Hepatocyte (in vitro differentiated cells): ENCODE measurements at places on chromosomes 12 and 14. TPM values are rescaled to one million over a fixed set of nuclear protein-coding genes. Genes with fewer than 3 reads are reported as not detected.

The KRT3 gene
- total RNA-seq, result not detected in 2 replicates

The ZBTB25 gene
- total RNA-seq, result 7.2 and 8.4 TPM in 2 replicates

The GLT1D1 gene
- total RNA-seq, result 0.92 and 1.8 TPM in 2 replicates

The SLCO1A2 gene
- total RNA-seq, result 3.9 and 4.1 TPM in 2 replicates

The CDCA3 gene
- total RNA-seq, result 7.5 and 8.5 TPM in 2 replicates

The SPSB2 gene
- total RNA-seq, result 10.8 and 14.1 TPM in 2 replicates

The KRT73 gene
- not detected in 2 replicates for total RNA-seq

The ADAM21 gene
- total RNA-seq, result 0.43 TPM in 1 of 2 replicates, not detected in the other

The GDF3 gene
- not detected in 2 replicates for total RNA-seq

The LMO3 gene
- 13.5 and 22.5 TPM in 2 replicates for total RNA-seq

The EML1 gene
- total RNA-seq, result 31.8 and 31.9 TPM in 2 replicates

The PTHLH gene
- total RNA-seq, result 1.8 and 4.5 TPM in 2 replicates

The TAS2R30 gene
- 5.9 and 6.7 TPM in 2 replicates for total RNA-seq

The ADAMTS20 gene
- 0.36 and 1.2 TPM in 2 replicates for total RNA-seq

The RD3L gene
- total RNA-seq, result not detected in 2 replicates

The TAS2R42 gene
- not detected in 2 replicates for total RNA-seq

The MOAP1 gene
- 35.5 and 36.2 TPM in 2 replicates for total RNA-seq

The FAM90A1 gene
- total RNA-seq, result not detected in 2 replicates

The GLIPR1L2 gene
- 1.1 TPM in 1 of 2 replicates, not detected in the other for total RNA-seq

The MANSC4 gene
- total RNA-seq, result 0.63 TPM in 1 of 2 replicates, not detected in the other

The KLRC4 gene
- total RNA-seq, result 0.28 TPM in 1 of 2 replicates, not detected in the other

The AMIGO2 gene
- total RNA-seq, result 57.2 and 57.8 TPM in 2 replicates

The NRXN3 gene
- 4.3 and 5.7 TPM in 2 replicates for total RNA-seq

The CTSG gene
- not detected in 2 replicates for total RNA-seq
